ENCODE measurements at places on chromosomes 1 and 21. TPM values are rescaled to one million over a fixed set of nuclear protein-coding genes. Genes with fewer than 3 reads are reported as not detected.

CLCNKB gene
- 0.43 TPM for total RNA-seq

DIO1 gene
- total RNA-seq = not detected

SLAMF9 gene
- not detected for total RNA-seq

MROH7 gene
- total RNA-seq = under 0.01 TPM

DNMT3L gene
- not detected for total RNA-seq

INKA2 gene
- total RNA-seq = 4.5 TPM

HMGN1 gene
- total RNA-seq = 177 TPM

OR10Z1 gene
- not detected for total RNA-seq

SPATA46 gene
- total RNA-seq = not detected

CNIH3 gene
- 11.3 TPM for total RNA-seq

RAB3GAP2 gene
- total RNA-seq = 51.8 TPM

GBP3 gene
- total RNA-seq = 24.8 TPM

OSBPL9 gene
- total RNA-seq = 85.4 TPM

KRTAP25-1 gene
- total RNA-seq = not detected

HES3 gene
- not detected for total RNA-seq

SLC6A17 gene
- under 0.01 TPM for total RNA-seq

ARHGAP29 gene
- total RNA-seq = 50.3 TPM

UBASH3A gene
- total RNA-seq = not detected

FAM89A gene
- total RNA-seq = 7.7 TPM

JTB gene
- total RNA-seq = 128 TPM

ARV1 gene
- 19.0 TPM for total RNA-seq

NBPF4 gene
- under 0.01 TPM for total RNA-seq

TEDDM1 gene
- not detected for total RNA-seq

CPLANE2 gene
- 15.1 TPM for total RNA-seq

OR2T33 gene
- total RNA-seq = not detected
